CD4-positive, alpha-beta T cell treated with Interleukin-6 at 100 ng/mL for 8 hours (primary cell): ENCODE measurements at places on chromosomes 12 and 14.

- no peak for DNase-seq
Observed at GRCh38 chr12:21337959-21338744, 3.4 kb upstream of the SLCO1A2 start.

GRCh38 chr12:24487606-24488005 lies 461.3 kb downstream of the BCAT1 start:
- DNase-seq, result no peak

DNA sequence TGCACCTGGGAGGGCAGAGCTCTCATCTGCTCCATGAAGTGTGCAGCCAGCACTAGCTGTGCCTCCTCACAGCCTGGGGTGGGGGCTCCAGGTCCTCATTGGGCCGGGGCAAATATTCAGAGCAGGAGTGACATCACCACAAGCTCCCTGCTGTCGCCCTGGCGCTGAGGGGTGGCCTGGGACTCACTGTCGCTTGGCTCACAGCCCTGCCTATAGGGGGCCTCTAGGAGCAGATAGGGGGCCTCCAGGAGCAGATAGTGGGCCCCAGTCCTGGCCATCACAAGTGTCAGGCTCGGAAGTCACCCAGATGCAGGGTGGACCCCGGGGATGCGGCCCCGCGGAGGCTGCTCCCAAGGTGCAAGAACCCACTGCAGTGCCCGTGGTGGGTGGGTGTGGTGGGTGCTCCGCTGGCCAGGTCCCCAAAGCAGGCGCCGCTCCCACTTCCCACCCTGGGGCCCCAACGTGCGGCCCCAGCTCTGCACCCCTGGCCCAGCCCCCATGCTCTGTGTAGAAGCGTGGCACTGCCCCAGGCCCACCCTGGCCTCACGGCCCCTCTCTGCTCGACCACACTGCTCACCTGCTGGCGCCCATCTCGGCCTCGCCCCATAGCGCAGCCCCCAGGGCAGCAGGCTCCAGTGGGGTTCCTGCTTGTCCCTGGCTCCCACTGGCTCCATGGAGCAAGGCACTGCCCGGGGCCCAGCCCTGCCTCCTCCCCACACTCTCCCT lies 18.0 kb downstream of the SYNJ2BP start:
- DNase-seq, result no peak

DNA sequence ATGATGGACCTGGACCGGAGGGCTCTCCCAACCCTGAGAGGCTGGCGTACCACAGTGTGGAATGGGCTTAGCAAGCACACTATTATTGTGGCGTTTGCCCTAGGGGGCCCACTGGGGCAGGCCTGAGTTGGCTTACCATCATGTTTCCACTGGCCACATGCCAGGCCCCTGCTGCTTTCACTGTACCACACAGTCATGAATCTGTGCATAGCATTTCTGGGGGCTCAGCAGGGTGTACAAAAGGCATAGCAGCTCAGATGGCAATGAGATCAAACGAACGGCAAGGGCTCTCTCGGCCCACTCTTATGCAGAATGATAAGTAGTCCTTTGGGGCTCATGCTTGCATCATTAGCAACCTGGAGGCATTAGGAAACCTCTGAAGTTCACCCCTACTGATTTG lies 137.0 kb upstream of the HIF1A start:
- no peak for DNase-seq

DNA sequence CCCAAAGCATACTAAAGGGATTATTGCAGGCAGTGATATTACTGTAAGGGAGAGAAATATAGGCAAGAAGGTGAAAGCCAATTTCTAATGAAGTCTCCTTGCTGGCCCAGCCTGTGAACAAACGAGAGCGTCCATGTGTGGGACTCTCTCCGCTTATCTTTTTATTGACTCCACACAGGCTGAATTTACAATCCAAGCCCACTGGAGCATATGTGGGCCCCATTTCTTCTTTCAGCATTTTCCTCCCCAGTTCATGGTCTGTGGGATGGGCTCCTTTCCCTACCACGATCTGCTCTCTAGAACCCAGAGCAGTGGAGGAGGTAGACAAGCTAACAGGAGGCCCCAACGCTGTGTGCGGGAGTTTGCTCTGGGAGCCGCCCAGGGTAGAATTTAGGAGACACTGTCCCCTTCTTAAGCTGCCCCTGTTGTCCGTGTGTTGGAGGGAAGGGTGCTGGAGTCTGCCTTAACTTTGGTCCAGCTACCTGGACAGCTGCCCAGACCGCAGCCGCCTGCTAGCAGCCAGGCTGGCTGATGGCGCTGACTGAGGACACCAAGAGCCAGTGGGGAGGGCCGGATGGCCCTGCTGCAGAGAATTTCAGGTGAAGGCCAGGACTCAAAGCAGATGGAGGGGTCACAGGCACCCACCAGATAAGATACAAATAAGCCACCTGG lies 3.2 kb upstream of the HOXC11 start:
- no peak for DNase-seq

- DNase-seq, result no peak
Observed at GRCh38 chr12:84685379-84685778, 227.2 kb downstream of the SLC6A15 start.

GRCh38 chr14:33796356-33796755 lies 154.5 kb downstream of the EGLN3 start:
- no peak for DNase-seq

GRCh38 chr12:67451206-67451605 lies 182.0 kb downstream of the CAND1 start:
- no peak for DNase-seq

DNA sequence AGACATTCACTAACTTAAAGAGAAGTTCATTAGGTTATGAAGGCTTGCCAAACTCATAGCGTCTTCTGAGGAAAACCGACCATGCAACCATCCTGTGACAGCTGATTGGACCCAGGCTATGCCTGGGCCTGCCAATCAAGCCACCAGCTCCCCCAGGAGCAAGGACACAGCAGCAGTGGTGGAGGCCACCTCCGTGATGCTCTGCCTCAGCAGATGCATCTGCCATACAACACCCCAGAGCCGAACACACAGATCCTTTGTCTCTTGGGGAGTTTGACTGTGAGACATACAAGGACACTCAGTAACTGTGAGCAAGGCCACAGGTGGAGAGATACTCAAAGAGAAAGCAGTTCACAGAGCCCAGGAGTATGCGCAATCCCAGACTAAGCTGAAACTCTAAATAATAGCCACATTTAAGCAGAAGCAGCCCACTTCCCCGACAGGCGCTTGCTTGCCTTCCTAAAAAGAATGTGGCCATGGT lies 10.0 kb upstream of the CNIH1 start:
- no peak for DNase-seq

DNA sequence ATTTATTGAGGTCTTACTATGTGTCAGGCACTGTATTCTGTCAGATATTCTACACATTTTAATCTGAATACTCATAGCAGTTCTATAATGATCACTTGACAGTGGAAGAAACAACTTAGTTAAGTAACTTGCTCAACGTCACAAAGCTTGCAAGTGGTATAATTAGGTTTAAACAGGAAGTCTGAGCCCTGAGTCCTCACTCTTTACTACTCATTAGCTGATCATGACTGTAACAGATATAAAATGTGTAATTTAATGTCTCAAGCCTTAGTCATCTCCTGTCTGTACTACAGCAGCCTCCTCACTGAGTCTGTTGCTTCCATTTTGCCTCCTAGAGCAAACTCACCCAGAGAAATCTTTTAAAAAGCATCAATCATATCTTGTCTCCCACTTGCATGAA lies 38.9 kb downstream of the PPP4R4 start:
- no peak for DNase-seq

- peak; percentile 81 for DNase-seq
Observed at GRCh38 chr12:57590864-57591781, at the start of gene PIP4K2C. PIP4K2C (plus strand) TSS chr12:57591192; CDS start chr12:57591290, 98 bp downstream.

- DNase-seq, result no peak
Observed at GRCh38 chr14:103393070-103393469, 7.9 kb downstream of the MARK3 start.

DNA sequence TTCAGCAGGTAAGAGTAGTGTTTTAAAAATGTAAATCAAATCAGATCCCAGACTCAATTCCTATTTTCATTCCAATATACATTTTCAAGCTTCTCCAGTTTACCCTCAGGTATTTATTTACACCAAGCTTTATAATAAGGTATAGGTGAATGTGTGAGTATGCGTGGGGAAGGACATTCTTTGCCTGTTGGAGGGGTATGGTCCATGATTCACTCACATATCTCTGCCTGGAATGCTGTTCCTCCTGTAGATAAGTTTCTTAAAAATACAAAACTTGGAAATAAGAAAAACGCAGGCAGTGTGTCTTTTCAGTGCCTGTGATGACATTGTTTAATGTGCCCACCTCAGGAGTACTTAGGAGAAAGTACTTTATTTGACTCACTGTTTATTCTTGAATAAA lies 118.6 kb downstream of the CCDC91 start:
- no peak for DNase-seq
